ENCODE measurements at places on chromosomes 5 and 9.

DNA sequence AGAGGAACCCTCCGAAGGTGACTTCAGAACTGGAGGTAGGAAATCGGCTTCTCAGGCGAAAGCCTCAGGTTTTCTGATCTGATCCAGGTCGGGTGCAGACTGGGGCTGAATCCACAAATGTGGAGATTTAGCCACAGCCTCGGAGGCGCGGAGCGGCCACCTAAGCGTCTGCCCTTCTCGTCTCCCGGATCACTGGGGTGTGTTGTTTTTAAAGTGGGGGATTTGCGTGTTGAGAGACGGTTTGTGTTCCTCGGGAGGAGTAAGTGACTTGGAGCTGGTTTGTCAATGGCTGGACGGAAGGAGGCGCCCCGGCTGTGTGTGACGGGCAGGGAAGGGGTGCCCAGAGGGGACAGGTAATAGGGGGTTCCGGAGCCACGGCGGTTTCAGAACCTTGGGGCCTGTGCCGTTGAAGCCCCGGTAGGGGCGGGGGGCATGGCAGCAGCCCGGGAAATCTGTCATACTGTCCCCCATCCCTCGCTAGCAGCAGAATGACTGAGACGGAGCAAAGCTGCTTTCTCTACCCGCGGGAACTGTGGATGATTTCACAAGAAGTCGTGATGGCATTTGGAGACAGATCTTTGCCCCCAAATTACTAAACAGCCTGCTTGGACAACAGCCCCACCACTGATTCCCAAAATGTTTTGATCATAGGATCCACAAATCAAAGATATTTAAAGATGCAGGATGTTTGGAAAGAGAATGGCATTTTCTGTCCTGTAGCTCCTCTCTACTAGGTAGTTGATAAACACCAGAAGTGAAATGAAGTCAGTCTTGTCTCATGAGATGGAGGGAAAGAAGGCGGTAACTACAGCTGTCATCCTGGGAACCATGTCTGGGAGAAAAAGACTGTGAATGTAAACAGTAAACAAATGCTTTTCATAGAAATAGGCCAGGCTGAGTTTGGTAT lies 216.5 kb downstream of the PDZD2 start:
- DNase-seq, result peak; percentile 31

- DNase-seq, result no peak
These were observed 1.2 kb downstream of the ENTREP1 start for GRCh38 chr9:69326261-69326660.

- no peak for DNase-seq
These were observed 493.1 kb downstream of the ZNF608 start for GRCh38 chr5:124253203-124253810.

DNA sequence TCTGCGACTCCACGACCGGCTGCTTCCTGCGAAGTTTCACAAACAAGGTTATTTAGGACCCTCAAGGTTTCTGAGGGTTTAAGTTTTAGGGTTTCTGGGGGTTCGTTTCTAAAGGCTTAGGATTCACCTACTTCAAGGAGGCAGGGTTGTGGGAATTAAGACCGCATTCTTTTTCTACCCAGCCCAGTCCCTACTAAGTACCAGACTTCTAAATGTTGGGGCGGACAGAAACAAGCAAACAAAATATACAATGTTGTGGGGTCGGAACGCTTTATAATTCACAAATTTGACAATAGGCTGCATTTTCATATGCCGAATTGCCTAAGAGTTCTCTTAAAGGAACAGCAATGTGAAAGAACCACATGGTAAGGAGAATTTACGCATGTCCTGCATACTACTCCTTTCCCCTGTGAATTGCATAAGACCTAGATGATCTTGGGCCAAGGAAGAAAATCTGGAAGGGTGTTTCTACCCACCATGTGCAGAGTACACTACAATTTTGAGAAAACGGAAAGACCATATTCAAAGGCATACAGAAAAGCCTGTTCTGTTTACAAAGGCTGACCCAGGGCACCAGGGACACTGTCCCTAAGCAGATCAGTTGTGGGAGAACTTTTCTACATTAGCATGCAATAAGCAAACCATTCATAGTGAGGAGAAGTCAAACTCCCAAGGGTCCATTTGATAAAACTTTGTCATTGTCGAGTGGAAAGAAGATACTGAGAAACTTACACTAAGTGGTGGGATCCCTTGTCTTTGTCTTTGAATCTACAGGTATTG lies 457.3 kb downstream of the RAB3C start:
- DNase-seq, result no peak

- no peak for DNase-seq
These were observed 28.4 kb upstream of the KCNIP1 start for GRCh38 chr5:170475294-170476000.

DNA sequence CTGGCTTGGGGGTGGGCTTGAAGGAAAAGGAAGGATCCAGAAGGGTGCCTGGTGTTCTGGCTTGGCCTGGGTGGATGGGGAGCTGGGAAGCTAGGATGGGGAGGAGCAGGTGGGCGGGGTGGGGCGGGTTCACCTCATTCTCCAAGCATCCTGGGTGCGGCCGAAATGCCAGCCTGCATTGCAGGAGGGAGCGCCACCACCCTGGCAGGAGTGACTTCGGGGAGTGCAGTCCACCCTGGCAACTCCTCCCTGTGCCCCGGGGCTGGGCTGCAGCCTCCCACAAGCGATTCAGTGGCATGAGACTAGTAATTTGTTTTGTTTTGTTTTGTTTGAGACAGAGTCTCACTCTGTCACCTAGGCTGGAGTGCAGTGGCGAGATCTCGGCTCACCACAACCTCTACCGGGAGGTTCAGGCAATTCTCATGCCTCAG lies 5.5 kb downstream of the TTC16 start:
- DNase-seq, result no peak

DNA sequence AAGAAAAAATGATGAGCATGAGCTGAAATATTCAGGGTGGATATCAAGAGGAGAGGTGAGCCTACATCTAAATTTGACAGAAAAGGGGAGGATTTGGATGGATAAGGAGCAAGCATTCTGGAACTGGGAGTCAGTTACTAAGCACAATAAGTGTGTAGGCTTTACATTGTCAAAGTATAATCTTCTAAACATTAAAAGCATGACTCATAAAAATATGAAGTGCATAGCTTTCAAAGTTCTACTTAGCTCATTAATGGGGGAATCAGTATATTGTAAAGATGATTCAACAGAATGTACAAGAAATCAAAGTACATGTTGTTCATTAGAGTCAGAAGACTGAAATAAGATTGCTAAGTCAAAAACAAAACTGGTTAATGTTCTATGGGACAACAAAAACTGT lies 248.0 kb upstream of the GAS1 start:
- DNase-seq, result no peak

GRCh38 chr5:67234671-67235176 lies 38.1 kb upstream of the CD180 start:
- no peak for DNase-seq

GRCh38 chr5:87051502-87052113 lies 216.1 kb upstream of the RASA1 start:
- no peak for DNase-seq

DNA sequence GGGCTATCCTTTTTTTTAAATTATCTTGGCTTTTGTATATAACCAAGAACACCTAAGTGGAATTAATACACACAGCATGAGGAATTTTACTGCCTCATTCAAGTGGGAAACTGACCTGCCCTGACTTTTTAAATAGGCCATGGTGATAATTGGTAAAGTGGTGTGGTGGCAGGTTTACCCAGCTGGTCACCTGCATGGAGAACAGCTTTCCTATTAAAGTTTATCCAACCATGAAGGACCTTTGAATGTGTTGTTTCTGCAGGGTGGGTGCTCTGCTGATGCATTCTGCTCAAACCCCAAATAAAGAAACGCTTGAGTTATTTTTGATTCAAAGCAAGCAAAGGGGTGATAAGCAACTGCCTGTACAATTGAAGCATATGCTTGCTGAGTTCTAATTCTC lies 261.0 kb upstream of the GRIN3A start:
- DNase-seq, result no peak

DNA sequence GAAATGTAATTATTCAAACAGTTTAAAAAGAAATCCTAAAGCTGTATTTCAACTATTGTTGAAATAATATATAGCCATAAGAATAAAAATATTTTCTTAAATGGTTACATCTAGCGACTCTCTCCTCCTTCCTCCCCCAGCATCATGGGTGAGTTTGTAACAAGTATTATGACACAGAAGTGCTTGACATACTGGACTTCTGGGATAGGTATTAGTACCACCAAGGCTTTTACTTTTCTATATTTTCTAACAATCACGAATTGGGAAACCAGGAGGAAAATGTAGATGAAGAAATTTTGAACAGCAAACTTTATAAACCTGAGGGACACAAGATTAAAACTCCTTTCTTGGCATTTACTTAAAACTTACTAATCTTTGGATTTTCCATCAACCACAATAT lies 4.4 kb downstream of the RORB start:
- no peak for DNase-seq
